Cortex of kidney (tissue), 1 donor: ENCODE measurements at places on chromosomes 5 and 9.

DNA sequence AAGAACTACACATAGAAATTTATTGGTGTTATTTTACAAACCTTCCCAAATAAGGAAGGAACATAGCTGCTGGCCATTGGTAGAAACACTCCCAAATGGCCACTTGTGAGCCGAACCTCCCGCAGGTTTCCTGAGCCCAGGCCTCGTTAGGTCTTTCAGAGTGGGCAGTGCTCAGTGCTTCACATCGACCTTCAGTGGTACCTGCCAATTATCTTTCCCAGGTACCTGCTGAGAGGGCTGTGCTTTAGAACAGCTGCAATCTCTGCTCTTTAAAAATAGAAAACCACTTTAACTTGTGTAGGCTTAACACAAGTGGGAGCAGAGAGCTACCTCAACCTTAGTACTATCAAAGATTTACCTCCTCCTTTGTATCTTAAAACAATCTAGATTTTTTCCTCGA is 334.1 kb downstream of the RFX3 start:
- no peak for DNase-seq

DNA sequence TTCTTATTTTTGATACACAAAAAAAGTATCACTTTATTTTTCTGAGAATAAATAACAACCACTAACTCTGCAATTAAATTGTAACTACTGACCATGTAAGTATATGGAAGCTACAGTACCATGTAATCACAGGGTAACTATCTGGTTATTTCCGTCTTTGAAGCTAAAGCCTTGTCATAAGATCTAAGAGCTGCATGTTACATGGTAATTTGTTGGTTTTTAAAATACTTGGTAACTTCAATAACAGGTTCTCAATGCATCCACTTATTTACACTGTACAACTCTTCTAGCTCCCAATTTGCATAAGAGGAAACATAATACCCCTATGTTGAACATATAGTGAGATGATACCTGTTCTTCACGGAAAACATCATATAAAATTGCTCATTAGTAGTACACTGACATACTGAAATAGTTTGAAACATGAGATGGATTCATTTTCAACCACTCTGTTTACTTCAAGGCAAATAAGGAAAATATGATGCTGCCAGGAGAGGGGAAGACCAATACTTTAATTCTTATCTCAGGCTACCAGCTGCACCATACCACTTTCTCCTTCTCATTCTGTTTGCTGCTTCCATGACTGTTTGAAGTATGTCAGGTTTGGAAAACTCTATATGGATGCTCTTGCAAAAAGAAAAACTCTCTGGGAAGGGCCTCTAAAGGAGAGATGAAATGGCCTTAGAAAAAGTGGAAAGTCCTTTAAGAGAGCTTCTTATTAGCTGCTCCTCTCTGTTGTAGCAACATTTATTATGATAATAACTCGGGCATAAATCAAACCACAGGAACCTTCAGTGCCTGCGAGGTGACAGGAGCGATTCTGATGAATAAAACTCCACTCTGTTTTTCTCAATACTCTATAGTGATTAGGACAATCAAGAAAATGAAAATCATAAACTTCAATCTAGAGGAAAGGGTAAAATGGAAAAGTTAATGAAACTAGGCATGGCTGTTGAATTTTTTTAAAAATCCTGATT is 150.2 kb downstream of the KIAA0825 start:
- no peak for DNase-seq

DNA sequence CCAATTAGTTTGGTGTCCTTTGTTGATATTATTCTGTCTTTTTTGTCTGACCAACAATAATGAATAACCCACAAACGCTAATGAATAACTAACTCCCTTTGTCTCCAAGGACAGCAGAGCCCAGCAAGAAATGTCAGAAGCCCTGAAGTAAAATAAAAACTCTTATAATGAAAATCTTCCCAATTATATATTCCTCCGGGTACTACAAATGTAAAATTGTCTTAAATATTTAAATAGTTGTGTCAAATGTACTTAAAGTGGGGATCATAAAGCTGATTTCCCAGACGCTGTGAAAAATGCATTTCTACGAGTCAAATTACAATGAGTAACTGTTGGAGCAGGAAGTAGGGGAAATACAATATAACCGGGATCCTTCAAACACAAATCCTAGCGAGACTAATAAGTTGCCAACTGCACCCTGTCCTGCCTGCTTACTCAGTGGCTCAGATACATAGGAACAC is 22.3 kb downstream of the GLIS3 start:
- DNase-seq = no peak

DNA sequence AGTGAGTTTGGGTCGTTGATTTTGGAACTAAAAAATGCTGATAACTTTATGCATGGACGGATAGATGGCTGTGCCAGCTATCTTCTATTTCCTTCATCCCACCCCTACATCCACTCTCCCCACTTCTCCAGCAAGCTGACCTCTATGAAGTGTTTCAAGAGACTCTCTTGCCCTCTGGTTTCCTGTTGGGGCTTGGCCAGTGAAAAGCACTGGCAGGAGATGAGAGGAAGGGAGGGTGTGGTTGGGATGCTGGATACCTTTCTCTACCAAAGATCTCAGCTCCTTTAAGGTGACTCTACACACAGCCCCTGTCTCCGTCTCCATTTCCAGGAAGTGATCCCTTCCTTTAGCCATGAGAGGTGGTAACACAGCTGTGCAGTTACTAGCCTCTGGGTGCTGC is 30.0 kb upstream of the JMY start:
- no peak for DNase-seq

- no peak for DNase-seq
Observed at GRCh38 chr9:76917299-76917698, 11.4 kb upstream of the PRUNE2 start.

DNA sequence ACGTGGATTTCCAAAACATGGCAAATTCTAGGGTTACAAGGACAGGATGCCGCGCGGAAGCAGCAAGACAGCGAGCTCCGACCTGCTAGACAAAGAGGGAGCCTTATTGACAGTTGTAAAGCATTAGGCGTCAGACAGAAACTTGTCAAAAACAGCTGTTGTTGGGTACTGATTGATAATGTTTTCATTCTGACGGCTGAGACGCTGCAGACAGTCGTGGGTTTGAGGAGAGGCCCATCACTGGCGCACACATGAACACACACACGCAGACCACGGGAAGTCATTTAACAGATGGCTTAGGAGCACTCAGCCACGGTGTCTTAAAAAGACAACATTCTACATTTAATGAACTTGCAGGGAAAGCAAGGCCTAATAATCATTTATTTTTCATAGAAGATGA is 324.0 kb downstream of the NDUFS4 start:
- DNase-seq = no peak

GRCh38 chr9:116499986-116500871 is 186.9 kb upstream of the TRIM32 start:
- no peak for DNase-seq
